B cell (primary cell): ENCODE measurements at places on chromosomes 13 and 19. TPM values are rescaled to one million over a fixed set of nuclear protein-coding genes. Genes with fewer than 3 reads are reported as not detected.

DNA sequence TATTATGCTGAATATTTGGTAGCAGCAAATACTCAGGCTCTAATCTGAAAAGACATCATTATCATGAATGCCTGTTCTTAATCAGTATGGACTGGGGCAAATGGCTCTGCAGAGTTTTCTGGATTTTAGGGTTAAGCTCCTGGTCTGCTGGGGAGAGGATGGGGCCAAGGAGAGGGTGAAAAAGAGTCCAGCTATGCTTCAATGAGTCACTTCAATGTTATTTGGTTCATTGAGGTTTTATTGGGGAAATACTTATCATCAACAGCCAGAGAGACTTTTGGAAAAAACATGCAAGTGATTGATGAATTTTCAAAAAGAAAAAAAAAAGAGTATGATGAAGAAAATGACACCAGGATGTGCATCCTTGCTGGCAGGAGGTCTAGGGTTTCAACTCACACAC is 278.3 kb downstream of the UQCRFS1 start:
- H3K27ac ChIP-seq = no peak overlapping the region
- DNase-seq = no peak
- H3K36me3 ChIP-seq = no peaks in the 10 kb centered on the region
- H3K4me1 ChIP-seq = no peaks in the 10 kb centered on the region

- H3K27ac ChIP-seq = no peak overlapping the region
- DNase-seq = no peak
- H3K36me3 ChIP-seq = no peaks in the 10 kb centered on the region
- H3K27me3 ChIP-seq = no peaks in the 10 kb centered on the region
- no peaks in the 10 kb centered on the region for H3K4me1 ChIP-seq
These were observed 12.5 kb upstream of the TBC1D4 start for GRCh38 chr13:75494491-75494890.

Gene KIR2DL4
- not detected in 2 replicates for total RNA-seq

Gene RNF225
- total RNA-seq = 0.49 TPM in 1 of 2 replicates, not detected in the other

DNA sequence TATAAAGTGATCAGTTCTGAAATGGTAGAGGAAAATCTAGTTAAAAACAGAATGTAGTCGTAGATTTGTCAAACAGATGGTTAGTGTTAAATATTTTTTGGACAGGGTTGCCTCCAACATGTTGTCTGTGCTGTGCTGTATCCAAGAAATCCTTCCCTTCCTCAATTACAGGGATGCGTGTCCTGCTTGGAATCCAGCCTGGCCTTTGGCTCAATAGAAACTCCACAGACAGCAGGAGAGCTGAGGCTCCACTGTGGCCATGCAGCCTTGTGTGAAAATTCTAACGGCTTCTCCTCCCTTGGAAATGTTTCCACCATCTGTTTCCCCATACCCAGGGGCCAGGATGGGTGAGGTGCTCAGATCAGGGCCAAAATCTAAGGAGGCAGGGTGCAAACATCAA is 67.7 kb upstream of the USP29 start:
- H3K4me1 ChIP-seq = no peaks in the 10 kb centered on the region
- no peak overlapping the region for H3K4me3 ChIP-seq
- H3K27ac ChIP-seq = no peak overlapping the region
- no peak for DNase-seq
- no peaks in the 10 kb centered on the region for H3K36me3 ChIP-seq
- H3K27me3 ChIP-seq = no peaks in the 10 kb centered on the region

Gene KLK7
- total RNA-seq = not detected in 2 replicates

DNA sequence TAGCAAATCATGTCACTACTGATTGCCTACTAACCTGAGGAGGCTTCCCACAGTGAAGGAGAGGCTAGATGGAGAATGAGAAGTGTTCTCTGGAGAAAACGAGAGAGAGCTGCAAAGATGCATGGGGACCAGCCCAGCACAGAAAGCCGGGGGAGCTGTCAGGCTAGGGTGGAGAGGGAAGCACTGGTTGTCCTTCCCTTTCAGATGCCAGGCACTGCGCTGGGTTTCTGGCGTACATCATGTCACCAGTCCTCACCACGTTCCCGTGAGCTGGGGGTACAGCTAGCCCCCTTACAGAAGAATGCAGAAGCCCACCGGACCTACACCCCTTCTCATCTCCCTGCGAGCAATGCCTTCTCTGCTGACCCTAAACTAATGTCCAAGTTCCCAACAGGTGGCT is 86.0 kb downstream of the STK24 start:
- no peak overlapping the region for H3K4me3 ChIP-seq
- H3K27me3 ChIP-seq = no peaks in the 10 kb centered on the region
- H3K4me1 ChIP-seq = peaks cover 53% of the 10 kb centered on the region
- DNase-seq = no peak
- H3K36me3 ChIP-seq = peaks cover 2% of the 10 kb centered on the region

Gene CYP4F2
- total RNA-seq = not detected in 2 replicates

DNA sequence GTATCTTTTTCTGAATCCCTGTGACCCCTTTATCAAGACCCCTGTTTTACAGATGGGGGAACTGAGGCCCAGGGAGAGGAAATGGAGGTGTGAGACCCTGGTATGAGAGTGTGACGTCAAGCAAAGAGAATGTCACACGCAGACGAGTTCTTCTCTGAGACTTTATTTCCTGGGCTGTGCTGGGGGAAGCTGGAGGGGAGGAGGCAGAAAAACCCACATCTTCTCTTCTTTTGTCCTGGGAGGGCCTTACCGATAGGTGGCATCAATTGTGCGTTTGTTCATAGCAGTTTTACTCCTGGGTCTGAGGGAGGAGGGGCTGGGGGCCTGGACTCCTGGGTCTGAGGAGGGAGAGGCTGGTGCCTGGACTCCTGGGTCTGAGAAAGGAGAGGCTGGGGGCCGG is 4.9 kb upstream of the KLK15 start:
- no peak overlapping the region for H3K27ac ChIP-seq
- H3K27me3 ChIP-seq = peaks cover 3% of the 10 kb centered on the region
- H3K4me1 ChIP-seq = peaks cover 11% of the 10 kb centered on the region
- DNase-seq = peak; percentile 48
- no peak overlapping the region for H3K4me3 ChIP-seq

GRCh38 chr19:48558018-48558684 is 6.2 kb downstream of the SULT2B1 start:
- H3K4me3 ChIP-seq = no peak overlapping the region
- no peak for DNase-seq
- no peak overlapping the region for H3K27ac ChIP-seq
- no peaks in the 10 kb centered on the region for H3K27me3 ChIP-seq
- H3K36me3 ChIP-seq = no peaks in the 10 kb centered on the region

- H3K27me3 ChIP-seq = peaks cover 4% of the 10 kb centered on the region
- H3K4me3 ChIP-seq = no peak overlapping the region
- peak; percentile 63 for DNase-seq
- no peaks in the 10 kb centered on the region for H3K36me3 ChIP-seq
These were observed 8.3 kb upstream of the TLE6 start for GRCh38 chr19:2969104-2969504.

DNA sequence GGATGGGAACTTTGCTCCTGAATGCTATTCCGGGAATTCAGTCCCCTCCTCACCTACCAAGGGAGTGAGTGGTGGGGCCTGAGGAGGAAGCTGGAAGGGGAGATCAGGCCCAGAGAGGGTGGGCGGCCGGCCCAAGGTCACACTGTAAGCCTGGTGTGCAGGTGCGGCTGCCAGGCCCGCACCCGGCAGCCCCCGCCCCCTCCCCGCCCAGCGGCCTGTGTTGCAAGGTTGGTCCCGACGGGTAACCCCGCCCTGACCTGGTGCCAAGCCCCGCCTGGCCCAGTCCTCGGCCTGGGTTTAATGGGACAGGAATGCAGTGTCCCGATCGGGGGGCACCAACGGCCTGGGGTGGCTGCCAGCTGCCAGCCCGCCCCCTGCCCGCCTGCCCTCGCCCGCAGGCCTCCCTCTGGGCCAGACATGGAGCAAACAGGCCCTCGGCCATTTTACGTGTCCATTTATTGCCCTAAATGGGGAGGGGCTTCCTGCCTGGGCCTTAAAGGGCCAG is 5.5 kb downstream of the ZBTB7A start:
- no peaks in the 10 kb centered on the region for H3K27me3 ChIP-seq
- DNase-seq = peak; percentile 49
- H3K36me3 ChIP-seq = peaks cover 26% of the 10 kb centered on the region
- H3K27ac ChIP-seq = peak overlapping the region; percentile 84
- H3K4me1 ChIP-seq = peaks cover 45% of the 10 kb centered on the region
- no peak overlapping the region for H3K4me3 ChIP-seq

Gene PSG6
- total RNA-seq = not detected in 2 replicates

Gene ZSWIM4
- 10.1 and 10.6 TPM in 2 replicates for total RNA-seq

Gene CCDC122
- 10.7 and 12.1 TPM in 2 replicates for total RNA-seq

DNA sequence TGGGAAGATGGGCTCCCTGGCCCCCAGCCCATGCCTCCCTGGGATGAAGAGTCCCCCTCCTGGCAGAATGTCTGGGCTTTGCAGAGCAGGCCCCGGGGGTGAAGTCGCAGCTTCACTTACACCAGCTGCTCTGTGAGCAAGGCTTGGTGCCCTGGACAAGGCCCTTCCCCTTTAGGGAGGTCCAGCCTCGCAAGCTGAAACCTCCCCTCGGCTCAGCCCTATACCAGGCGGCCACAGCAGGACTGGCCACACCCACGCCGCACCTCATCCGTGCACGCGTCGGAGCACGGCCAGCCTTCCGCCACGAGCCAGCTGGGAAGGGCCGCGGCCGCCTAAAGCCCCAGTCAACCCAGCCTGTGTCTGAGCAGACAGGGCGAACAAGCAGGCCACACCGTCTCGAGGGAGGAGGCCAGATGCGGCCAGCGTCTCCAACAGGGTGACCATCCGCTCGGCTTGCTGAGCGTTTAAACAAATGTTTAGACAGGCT is 83.2 kb upstream of the MCF2L start:
- H3K36me3 ChIP-seq = peaks cover 6% of the 10 kb centered on the region
- no peak overlapping the region for H3K27ac ChIP-seq
- no peaks in the 10 kb centered on the region for H3K27me3 ChIP-seq
- no peak overlapping the region for H3K4me3 ChIP-seq
- H3K4me1 ChIP-seq = peaks cover 8% of the 10 kb centered on the region
- no peak for DNase-seq

DNA sequence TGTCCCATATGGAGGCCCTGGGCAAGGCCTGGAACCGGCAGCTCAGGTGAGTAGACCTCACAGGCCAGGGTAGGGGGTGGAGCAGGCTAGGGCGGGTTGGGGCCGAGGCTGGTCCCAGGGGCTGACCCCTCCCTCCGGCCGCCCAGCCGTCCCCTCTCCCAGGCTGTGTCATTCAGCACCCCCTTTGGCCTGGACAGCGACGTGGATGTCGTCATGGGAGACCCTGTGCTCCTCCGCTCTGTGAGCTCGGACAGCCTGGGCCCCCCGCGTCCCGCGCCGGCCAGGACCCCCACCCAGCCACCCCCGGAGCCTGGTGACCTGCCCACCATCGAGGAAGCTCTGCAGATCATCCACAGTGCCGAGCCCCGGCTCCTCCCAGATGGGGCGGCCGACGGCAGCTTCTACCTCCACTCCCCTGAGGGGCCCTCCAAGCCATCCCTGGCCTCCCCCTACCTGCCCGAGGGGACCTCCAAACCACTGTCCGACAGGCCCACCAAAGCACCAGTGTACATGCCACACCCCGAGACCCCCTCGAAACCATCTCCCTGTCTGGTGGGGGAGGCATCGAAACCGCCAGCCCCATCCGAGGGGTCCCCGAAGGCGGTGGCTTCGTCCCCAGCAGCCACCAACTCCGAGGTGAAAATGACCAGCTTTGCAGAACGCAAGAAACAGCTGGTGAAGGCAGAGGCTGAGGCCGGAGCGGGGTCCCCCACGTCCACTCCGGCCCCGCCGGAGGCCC is 16.0 kb downstream of the CAMSAP3 start:
- H3K4me1 ChIP-seq = no peaks in the 10 kb centered on the region
- no peaks in the 10 kb centered on the region for H3K36me3 ChIP-seq
- DNase-seq = no peak
- no peak overlapping the region for H3K27ac ChIP-seq
- no peak overlapping the region for H3K4me3 ChIP-seq

DNA sequence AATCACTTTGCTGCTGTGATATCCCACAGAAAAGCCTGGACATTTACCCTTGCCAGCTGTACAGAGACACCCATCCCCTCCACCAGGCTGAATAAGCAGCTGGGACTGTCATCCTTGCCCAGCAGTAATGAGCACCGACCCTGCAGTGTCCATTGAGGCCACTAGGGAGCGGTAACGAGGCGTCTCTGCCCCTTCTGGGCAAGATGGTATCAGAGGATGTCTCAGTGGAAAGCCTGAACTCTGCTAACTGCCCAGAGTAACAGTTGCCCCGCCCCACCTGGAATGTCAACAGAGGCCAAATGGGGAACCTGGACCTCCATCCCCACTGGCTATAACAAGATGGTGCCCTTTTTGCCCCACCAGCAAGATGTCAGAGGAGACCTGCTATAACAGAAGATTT is 22.8 kb upstream of the CEACAM20 start:
- no peak overlapping the region for H3K4me3 ChIP-seq
- no peaks in the 10 kb centered on the region for H3K27me3 ChIP-seq
- peak; percentile 23 for DNase-seq
- H3K36me3 ChIP-seq = no peaks in the 10 kb centered on the region
- H3K4me1 ChIP-seq = no peaks in the 10 kb centered on the region

Gene IZUMO2
- not detected in 2 replicates for total RNA-seq

Gene PNMA8C
- not detected in 2 replicates for total RNA-seq

Gene DKKL1
- 0.68 and 1.2 TPM in 2 replicates for total RNA-seq
